BJ (cell line): ENCODE measurements at places on chromosomes 1 and 21. TPM values are rescaled to one million over a fixed set of nuclear protein-coding genes. Genes with fewer than 3 reads are reported as not detected.

OLIG2 gene
- polyA plus RNA-seq = not detected in 2 replicates

KIF26B gene
- 2.8 and 3.0 TPM in 2 replicates for polyA plus RNA-seq

C1orf53 gene
- 9.7 and 13.0 TPM in 2 replicates for polyA plus RNA-seq

RAB3B gene
- polyA plus RNA-seq = 27.4 and 44.0 TPM in 2 replicates

- no peak for DNase-seq
Observed at GRCh38 chr1:44346184-44346583, 8.9 kb downstream of the ERI3 start.

DNA sequence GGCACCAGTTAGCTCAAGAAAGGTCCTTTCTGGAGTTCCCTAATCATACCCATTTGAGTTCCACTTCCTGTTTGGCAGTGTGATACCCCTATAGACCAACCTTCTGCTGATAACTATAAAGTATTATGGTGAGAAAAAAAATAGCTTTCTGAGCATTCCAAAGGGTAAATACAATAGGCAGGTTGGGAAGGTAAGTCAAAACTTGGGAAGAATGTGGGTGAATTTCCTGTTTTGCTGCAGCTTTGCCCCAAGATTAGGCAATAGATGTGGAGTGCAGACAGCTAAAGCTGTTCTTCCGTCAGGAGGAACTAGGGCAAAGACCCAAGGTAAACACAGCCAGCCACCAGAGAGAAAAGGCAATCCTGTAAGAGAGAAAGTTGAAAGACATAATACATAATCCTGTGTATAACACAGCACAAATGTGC lies 49.9 kb upstream of the GUCA2A start:
- DNase-seq = no peak

DNA sequence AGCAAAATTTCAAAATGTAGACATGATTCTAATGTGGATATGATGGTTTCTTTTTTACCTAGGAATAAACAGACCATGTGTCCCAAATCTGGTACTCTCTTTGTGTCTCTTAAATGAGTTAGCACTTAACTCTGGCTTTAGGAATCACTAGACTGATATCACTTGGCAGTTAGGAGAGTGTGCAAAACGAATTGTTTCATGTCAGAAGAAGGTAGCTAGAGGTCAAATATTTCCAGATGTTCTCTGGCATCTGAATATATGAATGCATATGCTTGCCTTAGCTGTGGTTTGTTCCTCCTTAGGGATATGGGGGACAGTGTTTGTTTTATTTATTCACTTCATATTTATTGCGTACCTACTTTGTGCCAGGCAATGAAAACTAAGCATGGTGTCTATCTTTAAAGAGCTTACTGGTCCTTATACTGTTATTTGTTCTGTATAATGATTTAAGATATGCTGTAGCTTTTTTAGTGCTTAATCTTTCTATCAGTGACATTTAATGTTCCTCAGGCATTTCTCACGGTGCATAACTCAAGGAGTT lies 65.2 kb downstream of the LRRC8C start:
- no peak for DNase-seq

DNA sequence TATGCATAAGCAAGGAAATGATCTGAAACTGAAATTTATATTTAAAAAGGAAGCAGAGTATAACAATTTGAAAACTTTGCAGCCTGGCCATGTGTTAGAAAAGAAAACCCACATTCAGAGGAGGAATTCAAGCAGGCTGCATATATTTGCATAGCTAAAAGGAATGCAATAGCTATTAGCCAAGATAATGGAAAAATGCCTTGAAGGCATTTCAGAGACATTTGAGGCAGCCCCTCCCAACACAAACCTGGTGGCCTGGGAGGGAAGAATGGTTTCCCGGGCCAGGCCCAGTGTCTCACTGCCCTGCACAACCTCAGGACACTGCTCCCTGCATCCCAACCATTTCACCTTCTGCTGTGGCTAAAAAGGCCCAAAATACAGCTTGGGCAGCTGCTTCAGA lies 136.8 kb downstream of the TYW3 start:
- no peak for DNase-seq

- DNase-seq = no peak
Observed at GRCh38 chr21:45392573-45392971, 12.4 kb upstream of the COL18A1 start.

GRCh38 chr1:185648858-185649589 lies 85.2 kb upstream of the HMCN1 start:
- DNase-seq = no peak

GRCh38 chr1:158002631-158003405 lies 9.4 kb downstream of the KIRREL1 start:
- no peak for DNase-seq

GRCh38 chr1:224564454-224565084 lies 51.5 kb upstream of the CNIH3 start:
- DNase-seq = no peak

DNA sequence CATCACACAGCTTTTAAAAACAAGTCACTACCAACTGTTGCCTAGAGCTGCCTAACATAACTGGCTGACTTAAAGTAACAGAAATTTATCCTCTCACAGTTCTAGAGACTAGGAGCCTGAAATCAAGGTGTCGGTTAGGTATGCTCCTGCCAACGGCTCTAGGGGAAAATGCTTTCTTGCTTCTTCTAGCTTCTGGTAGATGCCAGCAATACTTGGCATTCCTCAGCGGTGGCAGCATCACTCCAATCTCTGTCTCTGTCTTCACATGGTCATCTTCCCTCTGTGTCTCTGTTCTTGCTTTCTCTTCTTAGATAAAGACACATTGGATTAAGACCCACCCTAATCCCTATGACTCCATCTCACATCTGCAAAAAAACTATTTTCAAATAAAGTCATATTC lies 51.5 kb downstream of the DMRTA2 start:
- no peak for DNase-seq

GRCh38 chr1:117779364-117779763 lies 150.1 kb downstream of the GDAP2 start:
- DNase-seq = no peak

GRCh38 chr1:35587736-35588135 lies 14.6 kb downstream of the TFAP2E start:
- no peak for DNase-seq

GRCh38 chr1:77218477-77219165 lies 609 bp downstream of the PIGK start:
- DNase-seq = no peak

GRCh38 chr1:154425172-154425571 lies 20.0 kb downstream of the IL6R start:
- no peak for DNase-seq

DNA sequence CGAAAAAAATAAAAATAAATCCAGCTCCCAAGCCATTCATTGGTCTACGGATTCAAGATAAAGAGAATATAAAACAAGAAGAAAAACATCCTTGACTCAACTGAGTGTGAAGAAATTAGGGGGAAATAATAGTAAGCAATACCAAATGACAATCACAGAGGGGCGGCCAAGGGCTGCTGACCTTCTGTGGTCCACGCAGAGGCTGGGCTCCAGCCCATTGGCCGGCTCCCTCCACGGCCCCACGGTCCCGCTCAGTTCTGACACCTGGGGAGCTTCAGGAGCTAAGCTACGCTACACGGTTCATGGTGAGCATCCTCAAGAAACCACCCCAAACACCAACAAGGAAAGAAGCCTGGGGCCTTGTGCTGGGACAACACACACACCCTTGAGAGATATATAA lies 400 bp upstream of the KRTAP10-12 start:
- no peak for DNase-seq

GRCh38 chr1:158939180-158939579 lies 7.8 kb downstream of the PYHIN1 start:
- no peak for DNase-seq

DNA sequence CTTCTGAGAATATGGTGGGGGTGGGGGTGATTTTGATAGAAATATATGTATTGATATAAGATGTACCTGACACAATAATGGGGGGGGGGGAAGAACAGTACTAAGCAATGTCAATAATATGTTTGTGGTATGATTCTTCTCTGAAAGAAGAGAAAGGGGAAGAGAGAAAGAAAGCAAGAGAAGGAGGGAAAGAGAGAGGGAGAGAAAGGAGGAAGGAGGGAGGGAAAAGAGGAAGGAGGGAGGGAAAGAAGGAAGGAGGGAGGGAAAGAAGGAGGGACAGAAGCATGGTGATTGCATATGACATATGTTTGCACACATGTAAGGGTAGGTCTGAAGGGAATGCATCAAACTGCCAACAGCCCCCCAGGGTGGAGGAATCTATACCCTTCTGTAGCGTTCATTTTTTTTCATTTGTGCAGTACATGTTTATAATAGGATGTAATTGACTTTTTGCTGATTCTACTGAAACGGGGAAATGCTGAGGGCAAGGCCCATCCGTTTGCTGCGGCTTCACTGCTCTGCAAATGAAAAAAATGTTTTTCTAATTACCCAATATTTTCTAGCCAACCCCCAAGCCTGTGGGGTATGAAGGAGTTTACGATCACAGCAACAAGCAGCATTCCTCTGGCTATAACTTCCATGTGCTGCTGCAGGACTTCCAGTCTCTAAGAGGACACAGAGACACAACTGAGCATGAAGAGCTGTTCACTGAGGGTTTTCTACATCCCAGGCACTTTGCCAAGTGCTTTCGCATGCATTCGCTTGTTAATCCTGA lies 119.3 kb upstream of the ZC3H12A start:
- no peak for DNase-seq
